NCI-H748 treated with DMSO at 0.1 percent for 48 hours (cell line): ENCODE measurements at places on chromosomes 3 and 15.

- DNase-seq: no peak
Measured at GRCh38 chr15:90603893-90604292, 74.2 kb downstream of the CRTC3 start.

- no peak for DNase-seq
Measured at GRCh38 chr3:111915905-111916304, 56.8 kb downstream of the PHLDB2 start.

- DNase-seq: no peak
Measured at GRCh38 chr3:160401291-160402095, 2.0 kb downstream of the SMC4 start.

- peak; percentile 47 for DNase-seq
Measured at GRCh38 chr3:116394365-116394764, 50.9 kb downstream of the LSAMP start.

DNA sequence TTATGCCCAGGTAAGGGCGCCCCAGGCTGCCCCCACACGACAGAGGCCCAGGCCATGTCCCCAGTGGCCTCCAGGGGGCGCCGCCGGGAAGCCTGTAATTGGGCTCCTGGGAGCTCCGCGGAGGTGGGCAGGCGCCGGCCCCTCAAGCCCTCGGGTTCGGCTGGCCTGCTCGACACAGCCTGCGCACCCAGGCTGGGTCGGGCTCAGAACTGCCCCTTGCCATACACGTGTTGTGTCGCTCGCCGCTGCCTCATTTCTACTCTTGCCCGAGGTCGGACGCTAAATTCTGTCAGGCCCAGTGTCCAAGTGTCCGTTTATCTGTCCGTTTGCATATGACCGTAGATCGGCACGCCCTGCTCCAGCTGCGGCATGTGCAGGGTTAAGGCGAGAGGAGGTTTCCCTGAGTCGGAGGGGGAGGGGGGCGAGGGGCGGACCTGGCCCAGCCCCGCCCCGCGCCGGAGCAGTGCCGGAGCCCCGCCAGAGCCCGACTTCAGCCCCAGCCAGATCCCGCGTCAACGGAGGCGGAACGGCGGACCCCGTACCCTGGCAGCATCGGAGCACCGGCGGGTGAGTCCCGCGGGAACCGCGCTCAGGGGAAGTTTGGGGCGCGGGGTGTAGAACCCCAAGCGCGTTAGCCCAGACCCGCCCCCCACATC is at the start of gene KLHDC8B:
Gene KLHDC8B (plus strand): TSS at position 480 of the 656 bp plus-strand sequence. CDS start 1,172 bp downstream, outside the sequence.
- peak; percentile 65 for DNase-seq

GRCh38 chr3:52069855-52070254 is 13.5 kb upstream of the DUSP7 start:
- no peak for DNase-seq

- DNase-seq: no peak
Measured at GRCh38 chr15:92853222-92853621, 46.9 kb upstream of the CHD2 start.

- no peak for DNase-seq
Measured at GRCh38 chr15:64842096-64842939, 603 bp downstream of the PLEKHO2 start.

DNA sequence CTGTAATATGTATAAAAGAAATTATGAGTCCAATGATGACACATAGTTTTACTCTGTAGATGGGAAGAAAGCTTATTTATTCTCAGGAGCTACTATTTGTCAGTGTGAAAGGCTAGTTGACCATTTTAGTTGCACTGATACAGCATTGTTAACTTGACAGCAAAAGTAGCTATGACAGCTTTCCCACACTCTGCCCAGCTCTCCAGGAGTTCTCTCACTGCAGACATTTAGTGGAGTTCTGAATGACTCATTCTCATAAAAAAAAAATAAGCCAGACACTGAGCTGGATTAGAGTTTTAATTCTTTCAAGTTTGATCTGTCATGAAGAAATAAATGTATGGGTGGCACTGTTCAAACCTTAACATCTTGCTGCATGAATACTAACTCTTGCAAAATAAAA is 77.2 kb upstream of the CFAP20DC start:
- no peak for DNase-seq

DNA sequence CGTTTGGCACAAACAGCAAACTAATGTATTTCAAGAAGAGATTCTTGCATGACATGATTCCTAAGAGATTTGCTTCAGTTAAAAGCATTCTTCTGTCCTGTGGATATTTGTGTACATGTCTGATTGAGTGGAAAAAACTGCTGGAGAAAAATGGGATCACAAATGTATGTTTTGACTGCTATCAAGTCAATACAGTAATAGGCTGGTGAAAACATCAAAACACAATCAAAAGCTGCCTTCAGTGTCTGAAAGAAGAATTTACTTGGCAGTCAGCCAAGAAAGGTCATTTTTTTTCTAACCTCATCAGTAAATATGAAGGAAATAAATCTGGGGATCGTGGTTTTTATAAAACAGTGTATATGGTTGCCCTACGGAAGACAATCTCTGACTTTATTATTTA is 1214.8 kb downstream of the NSUN3 start:
- no peak for DNase-seq

GRCh38 chr3:171465763-171466162 is 5.6 kb upstream of the TNIK start:
- no peak for DNase-seq

- no peak for DNase-seq
Measured at GRCh38 chr3:62870321-62870720, 4.9 kb downstream of the CADPS start.

DNA sequence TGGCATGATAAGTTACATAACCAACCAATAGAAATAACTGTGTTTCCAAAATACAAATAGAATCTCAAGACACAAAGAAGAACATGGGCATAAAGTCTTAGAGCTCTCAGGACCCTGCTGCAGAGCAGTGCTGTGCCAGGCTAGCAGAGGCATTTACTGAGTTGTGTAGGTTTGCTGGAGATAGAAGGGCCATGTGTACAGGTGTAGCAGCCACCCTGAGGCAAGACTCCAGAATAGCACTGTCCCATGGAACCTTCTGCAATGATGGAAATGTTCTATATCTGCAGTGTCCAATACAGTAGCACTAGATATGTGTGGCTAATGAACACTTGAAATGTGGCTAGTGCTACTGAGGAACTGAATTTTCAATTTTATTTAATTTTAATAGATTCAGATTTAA is 267.0 kb upstream of the UMPS start:
- DNase-seq: no peak

DNA sequence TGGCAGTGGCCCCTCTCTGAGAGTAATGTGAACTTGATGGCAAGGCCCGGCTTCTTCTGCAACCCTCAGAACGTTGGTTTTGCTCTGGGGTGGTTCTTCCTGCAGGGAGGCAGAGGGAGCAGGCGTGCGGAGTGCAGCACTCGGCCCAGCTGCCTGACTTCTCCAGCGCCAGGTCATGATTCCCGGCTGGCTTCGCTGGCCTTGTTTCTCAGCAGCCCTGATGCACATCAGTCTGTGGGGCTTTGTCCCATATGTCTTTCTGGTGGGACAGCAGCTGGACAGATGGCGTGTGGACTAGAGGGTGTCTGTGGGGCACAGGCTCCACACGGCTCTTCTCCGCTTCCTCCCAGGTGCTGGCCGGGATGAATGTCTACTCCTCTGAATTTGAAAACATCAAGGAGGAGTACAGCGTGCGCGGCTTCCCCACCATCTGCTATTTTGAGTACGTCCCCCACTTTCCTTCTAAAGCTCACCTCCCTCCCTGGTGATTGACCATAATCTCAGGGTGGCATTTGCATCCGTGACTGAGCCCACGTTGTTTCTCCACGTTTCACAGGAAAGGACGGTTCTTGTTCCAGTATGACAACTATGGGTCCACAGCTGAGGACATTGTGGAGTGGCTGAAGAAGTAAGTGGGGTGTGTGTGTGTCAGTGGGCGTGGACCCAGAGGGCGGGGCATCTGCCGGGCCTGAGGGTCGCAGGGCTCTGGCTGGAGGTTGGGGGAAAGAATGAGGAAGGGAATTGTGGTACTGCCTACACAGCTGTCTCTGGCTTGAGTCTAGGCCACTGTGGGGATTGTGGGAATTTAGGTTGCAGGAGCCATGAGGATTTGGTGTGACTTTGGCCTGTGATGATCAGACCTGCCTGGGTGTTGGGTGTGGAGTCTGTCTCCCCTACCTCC is 57.1 kb downstream of the PDIA5 start:
- DNase-seq: no peak

DNA sequence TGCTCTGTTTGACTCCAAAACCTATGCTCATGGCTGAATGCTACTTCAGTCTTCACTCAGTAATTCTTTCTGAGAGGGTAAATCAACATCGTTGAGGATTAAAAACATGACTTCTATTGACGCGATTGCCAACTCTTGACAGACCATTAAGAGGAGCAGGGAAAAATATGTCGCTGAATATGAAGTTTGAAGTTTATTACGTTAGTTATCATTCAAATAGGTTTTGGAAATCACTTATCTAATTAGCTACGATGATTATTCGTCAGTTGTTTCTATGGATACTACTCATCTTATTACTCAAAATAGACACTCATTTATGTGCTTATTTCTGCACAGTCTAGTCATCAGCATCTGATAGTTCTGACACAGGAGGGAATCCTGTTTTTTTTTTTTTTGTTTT is 279.2 kb upstream of the TBL1XR1 start:
- no peak for DNase-seq

DNA sequence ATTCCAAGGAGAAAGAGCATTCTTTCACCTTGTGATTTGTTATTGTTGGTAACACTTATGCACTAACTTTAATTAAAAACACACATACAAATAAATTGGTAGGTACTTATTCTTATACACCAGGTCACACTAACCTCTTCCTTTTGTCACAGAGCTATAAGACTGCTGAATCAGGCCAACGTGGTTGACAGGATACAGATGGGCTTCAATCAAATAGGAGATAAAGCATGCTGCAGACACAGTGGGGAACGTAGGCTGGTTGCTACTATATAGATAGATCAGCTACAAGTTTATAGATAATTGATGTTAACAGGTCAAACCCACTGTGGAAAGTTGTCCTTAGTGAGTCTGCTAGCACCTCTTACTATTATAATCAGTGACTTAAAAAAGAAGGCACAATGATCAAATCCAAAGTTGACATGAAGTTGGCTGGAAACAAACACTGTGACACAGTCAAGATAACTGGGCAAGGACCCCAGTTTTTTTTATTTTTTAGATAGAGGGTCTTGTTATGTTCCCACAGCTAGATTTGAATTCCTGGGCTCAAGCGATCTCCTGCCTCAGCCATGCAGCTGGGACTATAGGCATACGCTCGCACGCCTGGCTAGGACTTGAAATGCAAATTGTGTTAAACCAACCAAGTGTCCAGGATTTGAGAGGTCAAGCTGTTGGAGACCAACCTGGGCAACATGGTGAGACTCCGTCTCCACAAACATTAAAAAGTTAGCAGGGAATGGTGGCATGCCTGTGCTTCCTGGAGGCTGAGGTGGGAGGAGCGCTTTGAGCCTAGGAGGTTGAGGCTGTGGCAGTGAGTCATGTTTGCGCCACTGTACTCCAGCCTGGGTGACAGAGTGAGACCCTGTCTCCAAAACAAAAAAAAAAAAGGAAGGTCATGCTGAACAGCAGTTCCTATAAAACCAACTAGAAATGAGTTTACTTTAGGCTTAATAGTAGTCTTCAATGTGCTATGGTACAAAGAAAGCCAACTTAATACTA is 97.9 kb upstream of the MEX3B start:
- no peak for DNase-seq

- peak; percentile 10 for DNase-seq
Measured at GRCh38 chr15:40340740-40341400, at the start of gene CCDC9B. CCDC9B (minus strand) TSS chr15:40340939; CDS start chr15:40340819, 120 bp downstream.

GRCh38 chr3:44862226-44862637 is 520 bp downstream of the TMEM42 start:
- DNase-seq: no peak

- DNase-seq: no peak
Measured at GRCh38 chr3:71563827-71564226, 19.7 kb downstream of the FOXP1 start.

DNA sequence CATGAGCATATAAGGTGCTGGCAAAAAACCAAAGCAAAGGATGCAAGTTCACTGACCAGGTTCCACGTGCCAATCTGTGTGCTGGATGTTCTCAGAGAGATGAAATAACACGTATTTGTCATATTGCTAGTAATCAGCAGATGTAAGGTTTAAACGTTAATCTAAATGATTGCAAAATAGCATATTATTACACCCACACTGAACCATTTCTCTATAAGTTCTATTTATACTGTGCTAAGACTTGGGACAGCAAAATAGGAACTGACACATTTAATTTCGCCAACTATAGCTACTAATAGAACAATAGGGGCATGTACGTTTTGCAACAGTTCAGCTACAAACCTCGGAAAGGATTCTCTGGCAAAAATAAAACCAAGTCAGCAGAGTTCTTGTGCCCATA is 350.3 kb upstream of the ZNF385D start:
- no peak for DNase-seq

DNA sequence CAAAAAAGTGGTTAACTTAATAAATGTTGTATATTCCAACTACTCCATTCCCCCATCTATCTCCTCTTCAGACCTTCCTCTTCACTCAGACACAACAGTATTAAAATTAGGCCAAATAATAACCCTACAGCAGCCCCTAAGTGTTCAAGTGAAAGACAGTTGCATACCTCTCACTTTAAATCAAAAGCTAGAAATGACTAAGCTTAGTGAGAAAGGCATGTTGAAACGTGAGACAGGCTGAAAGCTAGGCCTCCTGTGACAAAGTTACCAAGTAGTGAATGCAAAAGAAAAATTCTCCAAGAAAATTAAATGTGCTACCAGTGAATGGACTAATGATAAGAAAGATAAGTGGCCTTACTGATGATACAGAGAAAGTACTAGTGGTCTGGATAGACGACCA is 71.7 kb downstream of the ANKRD28 start:
- DNase-seq: no peak

GRCh38 chr3:132209855-132210254 is 107.4 kb upstream of the ACP3 start:
- DNase-seq: no peak

- no peak for DNase-seq
Measured at GRCh38 chr15:45958924-45959323, 324.1 kb downstream of the SQOR start.

GRCh38 chr15:93289941-93290617 is 201.1 kb upstream of the RGMA start:
- no peak for DNase-seq

DNA sequence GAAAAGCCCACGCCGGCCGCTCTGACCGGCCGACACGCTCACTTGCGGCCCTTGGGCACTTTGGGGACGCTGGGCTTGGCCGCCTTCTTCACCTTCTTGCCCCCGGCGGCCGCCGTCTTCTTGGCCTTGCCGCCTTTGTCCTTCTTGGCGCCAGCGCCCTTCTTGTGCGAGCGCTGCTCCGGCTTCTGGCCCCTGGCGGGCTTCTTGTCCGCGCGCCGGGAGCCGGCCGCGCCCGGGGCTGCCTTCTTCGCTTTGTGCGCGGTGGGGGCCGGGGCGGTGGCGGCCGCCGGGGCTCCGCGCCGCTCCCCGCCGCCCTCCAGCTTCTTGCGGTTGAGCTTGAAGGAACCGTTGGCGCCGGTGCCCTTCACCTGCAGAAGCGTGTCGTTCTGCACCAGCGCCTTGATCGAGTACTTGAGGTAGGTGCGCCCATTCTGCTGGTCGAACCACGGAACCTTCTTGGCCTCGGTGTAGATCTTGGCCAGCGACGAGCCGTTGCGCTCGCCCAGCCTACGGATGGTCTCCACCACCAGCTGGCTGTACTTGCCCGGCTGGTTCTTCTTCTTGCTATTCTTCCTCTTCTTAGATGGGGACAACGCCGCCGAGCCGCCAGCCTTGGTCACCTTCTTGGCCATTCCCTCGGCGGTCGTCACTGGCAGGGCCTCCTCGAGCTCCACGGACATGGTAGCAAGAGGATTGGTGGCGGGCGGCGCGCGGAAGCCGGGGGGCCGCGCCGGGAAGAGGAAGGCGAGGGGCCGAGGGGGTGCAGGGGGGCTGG is 36.7 kb downstream of the HMCES start:
- no peak for DNase-seq

GRCh38 chr15:84112025-84112424 is 123.5 kb upstream of the GOLGA6L4 start:
- DNase-seq: no peak
